NCI-H146 (cell line): ENCODE measurements at places on chromosomes 13 and 19.

- no peak for DNase-seq
Measured at GRCh38 chr13:89746554-89746953, 1600.9 kb upstream of the MIR17HG start.

- no peak for DNase-seq
Measured at GRCh38 chr19:4575267-4576015, 16.0 kb upstream of the SEMA6B start.

DNA sequence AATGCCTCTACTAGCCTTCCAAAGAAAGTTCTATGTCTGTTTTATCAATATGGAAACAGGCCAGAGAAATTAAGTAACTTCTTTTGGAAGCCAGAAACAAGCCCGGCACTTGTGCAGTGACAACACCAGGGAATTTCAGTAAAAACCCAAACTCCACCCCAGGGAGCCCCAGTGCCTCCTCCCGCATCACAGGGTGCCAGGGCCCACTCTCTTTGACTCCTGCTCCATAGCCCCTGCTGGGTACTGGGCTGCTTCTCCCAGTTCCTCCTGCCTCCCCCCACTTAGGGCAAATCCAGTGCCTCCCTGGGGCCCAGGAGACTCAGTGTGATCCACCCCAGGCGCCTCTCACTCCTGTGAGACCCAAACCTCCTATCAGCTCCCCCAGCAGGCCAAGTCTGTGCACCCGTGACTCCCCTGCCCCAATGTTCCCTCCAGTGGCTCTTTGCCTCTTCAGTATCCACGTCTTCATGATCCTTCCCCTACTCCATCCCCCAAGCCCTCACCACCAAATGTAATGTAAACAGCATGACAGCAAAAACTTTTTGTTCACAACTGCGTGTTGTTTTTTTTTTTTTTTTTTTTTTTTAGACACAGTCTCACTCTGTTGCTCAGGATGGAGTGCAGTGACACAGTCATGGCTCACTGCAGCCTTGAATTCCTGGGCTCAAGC lies 2.3 kb upstream of the FFAR3 start:
- DNase-seq, result no peak

- DNase-seq, result no peak
Measured at GRCh38 chr19:28234637-28235036, 978.3 kb downstream of the UQCRFS1 start.

DNA sequence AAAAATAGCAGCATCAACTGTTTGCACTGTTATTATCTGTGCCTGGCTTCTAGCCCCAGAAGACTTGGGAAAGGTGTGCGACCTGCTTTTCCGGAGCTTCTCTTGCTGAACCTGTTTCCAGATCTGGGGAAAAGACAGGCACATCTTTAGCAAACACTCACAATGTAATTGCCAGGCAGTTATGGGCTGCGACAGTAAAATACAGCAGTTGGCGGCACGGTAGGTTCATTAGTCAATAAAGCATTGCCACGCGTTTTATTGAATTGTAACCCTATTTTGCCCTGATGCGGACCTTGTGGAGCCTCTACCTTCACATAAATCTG lies 223.7 kb upstream of the TSHZ3 start:
- no peak for DNase-seq

DNA sequence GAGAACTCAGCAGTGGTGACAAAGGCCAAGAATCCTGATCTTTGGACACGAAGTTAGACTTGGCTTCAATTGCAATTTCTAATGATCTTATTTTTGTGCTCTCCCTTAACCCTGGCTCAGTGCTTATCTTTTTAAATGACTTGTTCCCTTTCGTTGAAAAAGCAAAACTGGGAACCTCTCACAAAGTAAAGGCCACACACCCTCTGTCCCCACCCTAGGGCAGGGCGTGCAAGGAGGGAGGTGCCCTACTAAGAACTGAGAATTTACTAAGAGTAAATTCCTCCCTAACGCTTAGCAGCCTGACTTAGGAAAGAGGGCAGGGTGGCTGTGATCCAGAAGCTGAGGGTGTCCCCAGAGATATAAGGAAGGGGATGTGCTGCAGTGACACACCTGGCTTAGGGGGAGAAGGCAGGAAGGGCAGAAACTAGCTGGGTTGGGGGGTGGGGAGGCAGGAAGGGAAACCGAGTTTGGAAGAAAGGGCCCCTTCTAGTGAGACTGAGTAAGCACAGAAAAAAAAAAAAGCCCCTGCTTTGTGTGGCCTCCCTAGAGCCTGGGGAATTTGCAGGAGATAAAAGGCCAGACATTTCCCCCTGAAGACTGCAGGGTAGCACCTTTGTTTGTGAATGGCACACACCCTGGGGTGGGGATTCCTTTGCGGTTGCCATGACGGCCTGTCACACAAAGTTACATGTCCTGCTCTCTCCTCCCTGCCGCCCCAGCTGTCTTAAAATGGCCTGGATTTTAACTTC lies 435.1 kb downstream of the EFNB2 start:
- DNase-seq, result no peak

- no peak for DNase-seq
Measured at GRCh38 chr19:6091771-6092291, 18.5 kb downstream of the RFX2 start.

GRCh38 chr19:6761053-6761676 lies 6.1 kb downstream of the SH2D3A start:
- no peak for DNase-seq

- DNase-seq, result no peak
Measured at GRCh38 chr13:91639330-91639729, 240.9 kb downstream of the GPC5 start.

DNA sequence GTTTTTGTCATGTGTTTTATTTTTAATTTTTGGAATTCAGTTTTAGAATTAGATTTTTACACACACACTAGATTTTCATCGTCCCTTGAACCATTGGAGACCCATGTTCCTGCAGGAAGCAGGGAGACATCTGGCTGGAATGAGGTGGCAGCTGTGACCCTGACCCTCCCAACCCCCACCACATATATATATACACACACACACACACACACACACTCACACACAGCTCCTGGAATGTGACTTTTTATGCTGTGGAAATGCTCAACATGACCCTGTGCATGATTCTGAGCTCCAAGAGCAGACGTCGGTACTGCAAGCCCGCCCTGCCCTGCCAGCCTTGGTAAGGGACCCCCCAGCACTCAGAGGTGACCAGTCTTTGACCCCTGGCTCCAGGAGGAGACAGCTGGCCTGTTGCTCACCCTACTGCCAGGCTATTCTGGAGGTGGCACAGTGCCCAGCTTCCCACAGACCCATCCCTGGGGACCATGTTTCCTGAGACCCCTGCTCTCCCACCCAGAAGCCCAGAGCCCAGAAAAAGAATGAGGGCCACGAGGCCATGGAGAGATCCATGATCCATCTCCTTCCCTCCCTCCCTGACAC lies 103.2 kb upstream of the VSTM2B start:
- DNase-seq, result no peak

DNA sequence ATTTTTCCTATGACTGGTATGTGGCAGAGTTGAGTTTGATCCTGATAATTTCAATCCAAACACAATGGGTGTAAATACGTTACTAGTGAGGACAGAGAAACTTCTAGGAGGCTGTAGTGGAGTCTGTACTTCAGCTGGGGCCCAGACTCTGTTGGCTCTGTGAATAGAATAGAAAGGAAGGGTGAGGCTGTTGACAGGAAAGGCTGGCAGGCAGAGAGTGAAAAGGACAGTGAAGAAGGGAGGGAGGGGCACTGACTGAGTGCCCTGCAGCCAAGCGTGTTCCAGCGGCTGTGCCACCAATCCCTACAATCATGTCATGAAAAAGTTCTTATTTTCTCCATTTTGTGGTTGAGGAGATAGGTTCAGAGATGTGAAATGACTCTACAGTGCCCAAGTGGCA lies 80.5 kb downstream of the MBNL2 start:
- no peak for DNase-seq

GRCh38 chr13:43822969-43823368 lies 36.2 kb upstream of the ENOX1 start:
- no peak for DNase-seq

DNA sequence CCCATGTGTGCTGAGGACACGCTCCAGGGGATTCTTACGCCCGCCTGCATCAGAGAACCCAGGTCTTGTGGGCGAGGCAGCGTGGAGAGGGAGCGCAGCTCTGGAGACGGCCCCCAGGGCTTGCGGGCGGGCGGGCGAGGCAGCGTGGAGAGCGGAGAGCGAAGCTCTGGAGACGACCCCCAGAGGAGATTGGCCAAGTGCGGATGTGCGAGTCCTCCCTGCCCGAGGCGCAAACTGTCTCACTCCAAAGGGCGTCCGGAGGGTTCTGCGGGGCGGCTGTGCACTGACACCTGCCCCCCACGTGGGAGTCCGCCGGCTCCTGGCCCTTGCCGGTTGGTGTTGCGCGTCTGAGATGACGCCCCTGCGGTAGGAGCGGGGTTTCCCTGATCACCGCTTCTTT lies 39.8 kb downstream of the MCF2L start:
- no peak for DNase-seq

- no peak for DNase-seq
Measured at GRCh38 chr19:50537306-50537685, 23.6 kb upstream of the ASPDH start.

DNA sequence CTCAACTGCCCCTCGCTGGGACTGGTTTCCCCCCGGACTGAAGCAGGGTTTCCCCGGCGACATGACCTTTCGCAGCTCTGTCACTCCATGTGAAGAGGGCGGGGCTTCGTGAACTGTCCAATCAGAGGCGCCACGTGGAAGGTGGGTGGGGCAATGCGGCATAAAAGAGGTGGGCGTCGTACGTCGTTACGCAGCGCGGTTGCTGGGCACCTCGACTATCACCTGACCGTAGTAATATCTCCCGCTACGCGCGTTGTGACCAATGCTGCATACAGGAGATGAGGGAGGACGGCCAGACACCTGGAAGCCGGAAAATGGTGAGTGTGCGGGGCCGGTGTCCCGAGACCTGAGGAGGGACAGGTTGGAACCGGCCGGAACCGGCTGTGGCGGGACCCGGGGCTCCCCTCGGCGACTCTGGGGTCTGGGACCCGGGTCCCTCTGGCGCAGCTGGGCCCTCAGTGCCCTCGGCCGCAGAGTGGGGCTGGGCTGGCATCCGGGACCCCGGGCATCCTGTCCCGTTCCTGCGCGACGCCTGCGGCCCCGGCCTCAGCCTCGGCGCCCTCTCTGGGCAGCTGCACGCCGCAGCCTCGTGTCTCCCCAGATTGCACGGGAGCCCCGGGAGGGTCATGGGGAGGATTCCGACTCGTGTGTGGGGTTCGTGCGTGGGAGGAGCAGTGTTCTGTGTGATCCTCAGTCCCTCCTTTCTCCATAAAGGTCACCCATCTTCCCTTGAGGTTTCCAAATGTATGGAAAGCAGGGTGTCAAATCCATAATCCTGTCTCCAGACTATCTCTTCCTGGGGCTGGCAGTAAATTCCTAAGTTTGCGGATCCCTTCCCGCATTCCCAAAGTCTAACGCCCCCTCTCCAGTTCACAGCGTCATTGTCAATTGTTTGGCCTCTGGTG lies 32.2 kb downstream of the ZNF136 start:
- DNase-seq, result no peak

DNA sequence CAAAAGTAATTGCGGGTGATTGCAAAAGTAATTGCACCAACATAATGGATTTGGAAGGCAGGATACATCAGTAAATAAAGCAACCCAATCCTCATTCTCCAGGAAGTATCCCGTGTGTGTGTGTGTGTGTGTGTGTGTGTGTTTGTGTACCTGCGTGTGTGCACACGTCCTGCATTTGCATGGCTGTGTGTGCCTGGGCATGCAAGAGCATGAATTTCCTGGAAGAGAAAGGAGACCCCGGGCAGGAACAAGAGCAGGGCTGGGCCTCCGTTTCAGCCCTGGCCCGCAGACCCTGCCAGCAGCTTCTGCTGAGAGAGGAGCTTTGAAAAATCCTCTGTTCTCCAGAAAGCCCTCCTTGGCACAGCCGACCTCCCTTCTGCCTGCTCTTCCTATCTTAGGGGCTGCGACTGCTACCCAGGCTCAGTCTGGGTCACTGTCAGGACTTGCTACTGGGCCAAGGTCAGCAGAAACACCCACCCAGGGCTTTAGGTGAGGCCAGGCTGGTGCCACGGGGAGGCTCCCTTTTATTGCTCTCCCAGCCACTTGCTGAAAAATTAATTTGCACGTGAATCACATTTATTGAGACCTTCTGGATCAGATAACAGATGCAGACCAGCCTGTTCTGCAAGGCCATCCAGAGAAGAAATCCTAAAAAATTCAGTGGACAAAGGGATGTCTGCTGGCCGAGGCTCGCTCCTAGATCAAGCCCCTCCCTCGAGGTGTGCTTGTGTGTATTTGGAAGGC lies 258.3 kb downstream of the ZNF536 start:
- no peak for DNase-seq

DNA sequence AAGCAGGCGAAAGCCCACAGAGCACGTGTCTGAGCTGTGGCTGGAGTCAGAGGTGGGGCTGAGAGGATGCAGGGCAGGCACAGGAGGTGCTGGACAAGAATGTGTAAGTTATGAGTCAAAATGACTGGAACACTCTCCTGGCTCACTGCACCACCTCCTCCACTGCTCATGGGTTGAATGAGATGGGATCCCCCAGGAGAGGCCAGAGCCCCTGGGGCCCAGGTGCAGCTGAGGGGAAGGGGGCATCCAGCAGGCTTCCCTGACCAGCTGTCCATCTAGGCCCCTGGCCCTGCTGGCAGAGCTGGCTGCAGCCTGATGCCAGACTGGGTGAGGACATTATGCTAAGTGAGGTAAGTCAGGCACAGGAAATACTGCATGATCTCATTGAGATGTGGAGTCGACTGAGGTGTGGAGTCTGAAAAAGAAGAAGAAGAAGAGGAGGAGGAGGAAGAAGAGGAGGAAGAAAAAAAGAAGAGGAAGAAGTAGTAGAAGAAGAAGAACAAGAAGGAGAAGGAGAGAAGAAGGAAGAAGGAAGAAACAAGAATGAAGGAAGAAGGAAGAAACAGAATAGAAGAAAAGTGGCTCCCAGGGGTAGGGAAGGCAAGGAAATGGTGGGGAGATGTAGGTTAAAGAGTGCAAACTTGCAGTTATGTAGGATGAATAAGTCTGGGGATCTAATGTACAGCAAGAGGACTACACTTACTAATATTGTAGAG lies 747.4 kb downstream of the UQCRFS1 start:
- no peak for DNase-seq

- no peak for DNase-seq
Measured at GRCh38 chr13:112999414-113000177, 30.6 kb downstream of the MCF2L start.

- DNase-seq, result no peak
Measured at GRCh38 chr19:46722004-46722380, 5.1 kb upstream of the PRKD2 start.

GRCh38 chr19:3483226-3483628 lies at the start of gene SMIM44:
Gene SMIM44 (minus strand): TSS chr19:3483441. CDS start chr19:3483403, 38 bp downstream.
- DNase-seq, result peak; percentile 67

DNA sequence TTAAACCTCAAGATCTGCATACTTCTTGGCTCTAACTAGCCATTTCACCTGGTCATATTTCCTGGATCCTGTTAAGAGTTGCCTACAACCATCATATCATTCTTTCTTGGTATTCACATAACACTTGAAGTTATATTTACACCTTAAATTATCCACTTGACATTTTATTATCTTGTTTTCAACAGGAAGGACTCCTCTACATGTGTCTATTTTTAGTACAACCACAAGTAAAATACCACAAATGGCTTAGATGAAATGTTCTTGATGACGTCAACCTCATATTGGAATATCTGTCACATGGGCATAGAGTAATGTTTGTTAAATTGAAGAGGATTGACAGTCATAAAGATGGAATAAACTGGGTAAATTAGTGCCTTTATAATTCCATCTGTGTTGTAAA lies 9.4 kb downstream of the PCDH20 start:
- DNase-seq, result no peak

- no peak for DNase-seq
Measured at GRCh38 chr19:13505164-13505695, 1.0 kb downstream of the CACNA1A start.
